ENCODE measurements at places on chromosomes 6 and 20. TPM values are rescaled to one million over a fixed set of nuclear protein-coding genes. Genes with fewer than 3 reads are reported as not detected.

GRCh38 chr6:156390621-156391020 lies 386.6 kb upstream of the ARID1B start:
- no peaks in the 10 kb centered on the region for H3K27me3 ChIP-seq
- no peak for DNase-seq
- H3K36me3 ChIP-seq = no peaks in the 10 kb centered on the region
- no peaks in the 10 kb centered on the region for H3K4me1 ChIP-seq

GRCh38 chr6:12467706-12468670 lies 177.8 kb downstream of the EDN1 start:
- no peaks in the 10 kb centered on the region for H3K36me3 ChIP-seq
- H3K27me3 ChIP-seq = no peaks in the 10 kb centered on the region
- H3K4me1 ChIP-seq = peaks cover 20% of the 10 kb centered on the region

DNA sequence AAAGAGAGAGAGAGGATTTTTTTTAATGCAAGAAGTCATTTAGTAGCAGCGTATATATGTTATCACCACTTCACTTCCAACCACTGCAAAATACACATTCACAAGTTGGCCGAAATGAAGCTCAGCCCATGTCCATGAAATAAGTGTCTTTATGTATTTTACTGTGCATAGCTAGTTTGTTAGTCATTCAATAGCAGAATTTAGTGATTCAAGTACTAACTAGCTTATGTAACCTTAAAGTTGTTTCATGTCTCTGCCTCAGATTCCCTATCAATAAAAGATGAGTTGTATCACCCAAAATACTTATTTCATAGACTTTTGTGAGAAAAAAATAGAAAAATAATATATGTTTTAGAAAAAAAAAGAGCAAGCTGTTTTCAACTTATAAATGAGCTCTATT lies 153.7 kb upstream of the PRDM1 start:
- H3K4me1 ChIP-seq = no peaks in the 10 kb centered on the region
- no peaks in the 10 kb centered on the region for H3K36me3 ChIP-seq
- no peak for DNase-seq
- H3K27ac ChIP-seq = no peak overlapping the region
- no peaks in the 10 kb centered on the region for H3K27me3 ChIP-seq

- no peak for DNase-seq
- no peaks in the 10 kb centered on the region for H3K27me3 ChIP-seq
- no peaks in the 10 kb centered on the region for H3K4me1 ChIP-seq
- no peak overlapping the region for H3K27ac ChIP-seq
- no peak overlapping the region for H3K4me3 ChIP-seq
Measured at GRCh38 chr6:57328074-57328473, 10.6 kb downstream of the PRIM2 start.

DNA sequence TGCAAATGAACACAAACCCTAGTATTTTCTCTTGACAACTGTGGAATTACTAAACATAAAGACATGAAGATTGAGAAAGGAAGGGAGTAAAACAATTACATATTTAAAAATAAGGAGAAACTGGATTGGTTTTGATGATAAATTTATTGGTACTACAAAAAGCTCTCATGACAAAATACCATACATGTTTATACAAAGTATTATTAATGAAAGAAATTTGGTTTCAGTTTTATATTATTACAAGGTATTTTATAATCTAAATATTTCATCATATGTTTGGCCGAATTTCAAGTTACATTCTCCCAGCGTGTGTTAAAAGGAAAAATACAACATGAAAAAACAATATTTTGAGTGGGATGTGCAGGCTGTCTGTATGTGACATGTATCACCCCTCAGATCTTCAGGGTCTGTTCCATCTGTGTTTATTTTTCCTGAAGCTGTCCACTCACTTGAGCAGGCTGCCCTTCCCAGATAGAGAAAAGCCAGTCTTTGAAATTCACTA lies 568.4 kb downstream of the NKAIN2 start:
- H3K36me3 ChIP-seq = no peaks in the 10 kb centered on the region
- no peak overlapping the region for H3K27ac ChIP-seq
- H3K27me3 ChIP-seq = no peaks in the 10 kb centered on the region
- H3K4me1 ChIP-seq = no peaks in the 10 kb centered on the region
- no peak for DNase-seq

DNA sequence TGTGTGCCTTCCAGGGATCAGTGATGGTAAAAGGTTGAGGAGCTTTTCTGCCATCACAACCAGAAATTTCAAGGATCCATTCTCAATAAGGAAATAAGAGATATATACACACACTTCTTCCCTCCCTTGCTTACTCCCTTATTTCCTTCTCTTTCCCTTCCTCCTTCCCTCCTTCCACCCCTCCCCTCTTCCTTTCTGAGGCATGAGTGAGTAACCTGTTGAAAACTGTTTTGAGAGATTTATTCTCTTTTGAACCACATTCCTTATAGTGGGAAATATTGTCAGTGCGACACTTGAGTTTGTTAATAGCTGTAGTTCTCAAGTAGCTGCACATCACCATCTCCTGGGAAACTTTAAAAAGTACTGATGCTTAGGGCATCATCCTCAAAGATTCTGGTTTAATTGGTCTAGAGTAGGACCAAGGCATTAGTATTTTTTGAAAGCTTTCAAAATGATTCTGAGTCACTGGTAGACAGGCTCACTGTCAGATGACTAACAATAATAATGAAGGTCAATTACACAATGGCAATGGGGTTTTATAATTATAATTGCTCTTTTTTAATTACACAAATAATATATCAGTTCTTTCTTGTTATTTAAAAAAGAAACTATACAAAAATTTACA lies 109.9 kb downstream of the POPDC3 start:
- no peak overlapping the region for H3K27ac ChIP-seq

- DNase-seq = no peak
- H3K27ac ChIP-seq = no peak overlapping the region
- H3K36me3 ChIP-seq = no peaks in the 10 kb centered on the region
- H3K27me3 ChIP-seq = no peaks in the 10 kb centered on the region
- H3K4me1 ChIP-seq = no peaks in the 10 kb centered on the region
Measured at GRCh38 chr6:96202571-96202970, 186.8 kb downstream of the FUT9 start.

GRCh38 chr6:153043719-153044118 lies 41.2 kb upstream of the MTRF1L start:
- H3K27ac ChIP-seq = no peak overlapping the region
- no peaks in the 10 kb centered on the region for H3K4me1 ChIP-seq
- H3K36me3 ChIP-seq = no peaks in the 10 kb centered on the region
- H3K27me3 ChIP-seq = no peaks in the 10 kb centered on the region
- no peak for DNase-seq
- no peak overlapping the region for H3K4me3 ChIP-seq

- no peaks in the 10 kb centered on the region for H3K36me3 ChIP-seq
- no peaks in the 10 kb centered on the region for H3K4me1 ChIP-seq
- H3K27me3 ChIP-seq = no peaks in the 10 kb centered on the region
- DNase-seq = no peak
Measured at GRCh38 chr20:1196634-1197033, 6.6 kb upstream of the C20orf202 start.

- H3K4me1 ChIP-seq = peaks cover 9% of the 10 kb centered on the region
- peak overlapping the region; percentile 31 for H3K27ac ChIP-seq
- no peaks in the 10 kb centered on the region for H3K27me3 ChIP-seq
- no peak for DNase-seq
- H3K36me3 ChIP-seq = peaks cover 9% of the 10 kb centered on the region
- no peak overlapping the region for H3K4me3 ChIP-seq
Measured at GRCh38 chr20:62178316-62179161, 4.3 kb upstream of the MTG2 start.

TBX18 gene
- total RNA-seq = 53.5 TPM

UBE2C gene
- not detected for total RNA-seq
